ENCODE measurements at places on chromosomes 3 and 15.

- DNase-seq, result no peak
These were observed 75.7 kb upstream of the UBE3A start for GRCh38 chr15:25514522-25514921.

DNA sequence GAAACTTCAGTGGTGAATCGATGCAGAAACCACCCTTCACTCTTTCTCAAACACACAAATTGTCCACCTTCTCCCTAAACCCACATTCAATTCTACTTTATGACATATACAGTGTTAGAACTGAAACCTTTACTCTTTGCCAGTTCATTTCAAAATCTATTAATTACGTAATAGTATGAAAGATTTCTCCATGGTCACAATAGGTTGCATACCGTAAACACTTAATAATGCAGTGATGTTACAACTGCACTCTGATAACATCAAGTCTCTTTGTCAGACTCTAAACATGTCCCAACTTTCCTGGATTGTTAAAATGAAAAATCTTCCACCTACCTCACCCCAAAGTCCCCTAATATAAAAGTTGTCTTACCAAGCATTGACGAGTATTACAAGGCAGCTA lies 111.8 kb upstream of the PROK2 start:
- DNase-seq, result no peak

- no peak for DNase-seq
These were observed 7.5 kb downstream of the GATA2 start for GRCh38 chr3:128485282-128486204.

GRCh38 chr15:85543741-85544155 lies 163.3 kb downstream of the AKAP13 start:
- DNase-seq, result peak; percentile 69

DNA sequence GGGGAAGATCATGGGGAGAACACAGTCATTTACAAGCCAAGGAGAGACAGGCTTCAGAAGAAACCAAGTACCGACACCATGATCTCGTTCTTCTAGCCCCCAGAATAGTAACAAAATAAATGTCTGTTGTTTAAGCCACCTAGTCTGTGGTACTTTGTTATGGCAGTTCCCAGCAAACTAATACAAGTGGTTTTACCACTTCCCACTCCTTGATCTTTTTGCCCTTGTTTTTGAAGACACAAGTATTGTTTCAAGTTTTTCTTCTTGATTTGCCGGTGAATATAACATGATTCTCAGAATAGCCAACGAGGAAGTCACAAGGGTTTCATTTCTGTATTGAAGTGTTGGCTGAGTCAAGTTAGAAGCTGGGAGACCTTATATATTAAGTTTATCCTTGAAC lies 220.3 kb downstream of the SOX2 start:
- no peak for DNase-seq
